Activated CD4-positive, alpha-beta memory T cell treated with anti-CD3 and anti-CD28 coated beads, Interleukin-2, amount 10 ng/mL, durations not matched to agents 7 days and 5 days (primary cell): ENCODE measurements at places on chromosomes 6 and 20. TPM values are rescaled to one million over a fixed set of nuclear protein-coding genes. Genes with fewer than 3 reads are reported as not detected.

DNA sequence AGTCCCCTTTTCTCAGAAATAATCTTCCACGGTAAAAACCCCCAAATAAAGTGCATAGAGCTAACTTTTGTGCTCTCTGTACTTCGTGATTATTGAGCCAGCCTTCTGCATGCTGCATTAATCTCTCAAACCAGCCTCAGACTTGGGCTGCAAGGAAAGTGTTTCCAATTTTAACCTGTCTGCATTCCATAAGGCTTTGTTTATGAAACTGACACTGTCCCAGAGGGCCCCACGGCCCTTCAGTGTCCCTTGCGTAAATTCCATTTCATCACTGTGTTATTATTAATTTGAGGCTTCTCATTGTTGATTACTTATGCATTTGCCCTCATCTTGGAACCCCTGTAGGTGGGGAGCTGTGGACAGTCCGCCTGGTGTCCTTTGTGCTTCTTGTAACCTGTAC is 15.6 kb upstream of the SNRPB2 start:
- no peaks in the 10 kb centered on the region for H3K36me3 ChIP-seq
- peaks cover 33% of the 10 kb centered on the region for H3K27me3 ChIP-seq

Gene C4B
- 3.4 TPM for total RNA-seq

Gene SLC26A8
- not detected for total RNA-seq

GRCh38 chr20:45049438-45049837 is 51.5 kb downstream of the KCNS1 start:
- peak overlapping the region; percentile 28 for H3K27ac ChIP-seq
- H3K36me3 ChIP-seq: peaks cover 62% of the 10 kb centered on the region
- no peak for DNase-seq
- H3K4me1 ChIP-seq: peaks cover 55% of the 10 kb centered on the region
- no peaks in the 10 kb centered on the region for H3K27me3 ChIP-seq
- no peak overlapping the region for H3K4me3 ChIP-seq

DNA sequence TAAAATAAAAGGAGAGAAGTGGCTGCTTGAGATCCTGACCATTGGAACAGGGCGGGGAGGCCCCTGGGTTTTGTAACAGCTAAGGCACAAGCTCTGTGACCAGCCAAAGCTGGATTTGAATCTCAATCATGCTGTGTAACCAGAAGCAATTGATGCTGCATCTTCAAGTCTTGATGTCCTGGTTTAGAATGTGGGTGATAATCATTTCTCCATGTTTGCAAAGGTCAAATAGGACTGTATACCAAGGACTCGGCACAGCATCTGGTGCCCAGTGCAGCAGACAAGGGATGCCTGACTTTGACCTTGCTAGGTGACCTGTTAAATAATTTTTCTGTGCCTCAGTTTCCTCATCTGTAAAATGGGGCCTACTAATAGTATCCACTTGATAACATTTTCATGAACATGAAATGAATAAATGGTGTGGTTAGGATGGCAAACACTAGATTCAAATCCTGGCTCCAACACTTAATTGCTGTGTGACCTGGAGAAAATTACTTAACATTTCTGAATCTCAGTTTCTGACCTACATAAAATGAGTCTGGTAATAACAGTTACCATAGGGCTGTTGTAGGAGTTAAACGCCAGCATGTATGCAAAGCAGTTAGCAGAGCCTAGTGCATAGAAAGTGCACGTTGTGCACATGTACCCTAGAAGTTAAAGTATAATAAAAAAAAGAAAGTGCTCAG is 46.3 kb upstream of the BCAS1 start:
- no peak overlapping the region for H3K4me3 ChIP-seq
- no peaks in the 10 kb centered on the region for H3K4me1 ChIP-seq
- DNase-seq: no peak
- no peaks in the 10 kb centered on the region for H3K36me3 ChIP-seq
- no peak overlapping the region for H3K27ac ChIP-seq

Gene OPRL1
- total RNA-seq: 1.2 TPM

- H3K27ac ChIP-seq: no peak overlapping the region
- DNase-seq: no peak
- H3K4me1 ChIP-seq: no peaks in the 10 kb centered on the region
- no peak overlapping the region for H3K4me3 ChIP-seq
These were observed 22.5 kb upstream of the SGK1 start for GRCh38 chr6:134340179-134340975.

DNA sequence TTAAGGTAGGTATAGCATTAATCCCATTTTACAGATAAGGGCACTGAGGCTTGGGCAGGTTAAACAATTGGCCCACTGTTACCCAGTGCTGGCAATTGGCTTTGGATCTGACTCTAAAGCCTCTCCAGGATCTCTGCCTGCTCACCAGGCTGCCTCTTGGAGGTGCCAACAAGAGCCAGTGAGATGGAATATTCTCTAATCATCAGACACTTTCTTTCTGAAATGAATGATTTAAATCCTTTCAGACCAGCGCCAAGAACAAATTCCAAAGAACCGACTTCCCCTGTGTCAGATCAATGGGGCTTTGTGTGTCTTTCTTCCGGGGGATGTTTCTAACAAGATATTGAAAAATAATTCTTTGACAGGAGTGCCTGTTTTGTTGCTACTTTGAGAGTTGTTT is 23.6 kb downstream of the CYP39A1 start:
- no peak for DNase-seq
- no peak overlapping the region for H3K4me3 ChIP-seq
- peaks cover 3% of the 10 kb centered on the region for H3K4me1 ChIP-seq

GRCh38 chr20:57573894-57574293 is 13.0 kb downstream of the PCK1 start:
- DNase-seq: no peak
- H3K36me3 ChIP-seq: no peaks in the 10 kb centered on the region
- H3K27me3 ChIP-seq: peaks cover 19% of the 10 kb centered on the region
- no peaks in the 10 kb centered on the region for H3K4me1 ChIP-seq
- no peak overlapping the region for H3K4me3 ChIP-seq

DNA sequence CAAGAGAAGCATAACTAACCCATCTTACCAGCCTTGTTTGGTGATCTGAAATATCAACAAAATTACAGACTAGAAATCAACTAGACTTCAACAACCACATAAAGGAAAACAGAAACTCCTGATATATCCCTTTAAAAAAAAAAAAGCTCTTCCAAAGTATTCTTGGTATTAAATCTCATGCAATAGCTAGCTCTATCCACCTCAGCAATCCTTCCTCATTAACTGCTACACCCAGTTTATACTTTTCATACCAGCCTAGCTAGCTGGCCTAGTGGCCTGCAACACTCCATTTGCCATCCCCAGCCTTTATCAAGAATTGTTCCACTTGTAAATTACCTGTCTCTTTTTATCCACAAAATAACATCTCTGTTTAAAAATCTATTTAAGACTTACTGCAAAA is 69.0 kb downstream of the BACH2 start:
- H3K27ac ChIP-seq: no peak overlapping the region
- no peak overlapping the region for H3K4me3 ChIP-seq
- peaks cover 25% of the 10 kb centered on the region for H3K4me1 ChIP-seq
- no peak for DNase-seq
- H3K27me3 ChIP-seq: peaks cover 11% of the 10 kb centered on the region
- peaks cover 47% of the 10 kb centered on the region for H3K36me3 ChIP-seq

- peaks cover 35% of the 10 kb centered on the region for H3K4me1 ChIP-seq
- H3K27me3 ChIP-seq: no peaks in the 10 kb centered on the region
- DNase-seq: no peak
- no peak overlapping the region for H3K27ac ChIP-seq
These were observed 122.3 kb upstream of the CLDN20 start for GRCh38 chr6:155141512-155141911.

GRCh38 chr6:157548635-157549467 is 167.9 kb downstream of the ZDHHC14 start:
- H3K27ac ChIP-seq: peak overlapping the region; percentile 19
- DNase-seq: no peak
- peaks cover 25% of the 10 kb centered on the region for H3K36me3 ChIP-seq
- H3K27me3 ChIP-seq: peaks cover 2% of the 10 kb centered on the region
- no peak overlapping the region for H3K4me3 ChIP-seq

Gene GPSM3
- total RNA-seq: 289 TPM
